ENCODE measurements at places on chromosomes 5 and 9.

GRCh38 chr5:78801413-78801812 is 152.8 kb upstream of the LHFPL2 start:
- no peak for DNase-seq

GRCh38 chr9:114725930-114726329 is 43.9 kb upstream of the TEX48 start:
- no peak for DNase-seq

DNA sequence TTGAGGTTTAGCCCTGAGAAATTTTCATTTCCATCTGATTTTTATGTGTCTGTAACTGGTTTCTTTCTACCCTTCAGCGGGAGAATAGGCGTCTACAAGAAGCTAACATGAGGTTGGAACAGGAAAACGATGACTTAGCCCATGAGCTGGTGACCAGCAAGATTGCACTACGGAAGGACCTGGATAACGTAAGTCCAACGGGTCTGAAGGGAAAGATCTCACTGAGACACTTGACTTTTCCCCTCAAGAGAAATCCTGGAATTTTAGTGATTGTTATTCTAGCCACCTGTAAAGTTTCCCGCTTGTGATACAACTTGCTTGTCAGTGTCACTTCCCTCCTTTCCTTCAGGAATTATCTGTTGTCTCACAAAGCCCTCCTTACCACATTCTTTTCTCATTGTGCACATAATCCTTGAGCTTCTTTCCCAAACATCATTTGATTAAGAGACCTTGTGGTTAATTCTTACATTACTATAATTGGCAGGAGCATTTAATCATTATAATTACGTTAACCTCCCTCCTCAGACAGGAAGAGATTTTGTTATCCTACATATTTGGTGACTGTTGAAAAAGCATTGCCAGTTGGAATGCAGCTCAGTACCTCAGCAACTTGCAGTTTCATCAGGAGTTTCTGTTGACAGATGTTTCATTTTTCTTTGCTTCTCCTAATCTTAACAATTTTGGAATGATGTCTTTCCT is 56.9 kb downstream of the GPR21 start:
- DNase-seq = no peak

DNA sequence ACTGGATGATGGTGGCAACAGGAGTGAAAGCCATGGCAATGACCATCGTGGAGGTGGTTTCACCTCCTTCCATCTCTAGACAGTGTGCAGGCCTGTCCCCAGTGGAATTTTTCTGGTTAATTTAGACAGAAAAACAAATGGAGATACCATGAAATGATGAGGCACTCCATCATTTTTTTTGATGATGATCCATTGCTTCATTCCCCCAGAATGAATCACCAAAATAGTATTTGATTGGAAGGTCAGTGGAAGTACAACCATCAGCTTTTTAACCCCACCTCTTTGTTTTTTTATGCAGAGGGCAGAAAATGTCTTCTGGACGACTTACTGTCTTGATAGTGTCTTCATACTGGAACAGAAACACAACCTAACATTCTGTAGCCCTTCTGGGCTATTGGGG is 42.6 kb upstream of the ADRA1B start:
- no peak for DNase-seq

- no peak for DNase-seq
These were observed 110.5 kb downstream of the MEGF10 start for GRCh38 chr5:127400946-127401670.

DNA sequence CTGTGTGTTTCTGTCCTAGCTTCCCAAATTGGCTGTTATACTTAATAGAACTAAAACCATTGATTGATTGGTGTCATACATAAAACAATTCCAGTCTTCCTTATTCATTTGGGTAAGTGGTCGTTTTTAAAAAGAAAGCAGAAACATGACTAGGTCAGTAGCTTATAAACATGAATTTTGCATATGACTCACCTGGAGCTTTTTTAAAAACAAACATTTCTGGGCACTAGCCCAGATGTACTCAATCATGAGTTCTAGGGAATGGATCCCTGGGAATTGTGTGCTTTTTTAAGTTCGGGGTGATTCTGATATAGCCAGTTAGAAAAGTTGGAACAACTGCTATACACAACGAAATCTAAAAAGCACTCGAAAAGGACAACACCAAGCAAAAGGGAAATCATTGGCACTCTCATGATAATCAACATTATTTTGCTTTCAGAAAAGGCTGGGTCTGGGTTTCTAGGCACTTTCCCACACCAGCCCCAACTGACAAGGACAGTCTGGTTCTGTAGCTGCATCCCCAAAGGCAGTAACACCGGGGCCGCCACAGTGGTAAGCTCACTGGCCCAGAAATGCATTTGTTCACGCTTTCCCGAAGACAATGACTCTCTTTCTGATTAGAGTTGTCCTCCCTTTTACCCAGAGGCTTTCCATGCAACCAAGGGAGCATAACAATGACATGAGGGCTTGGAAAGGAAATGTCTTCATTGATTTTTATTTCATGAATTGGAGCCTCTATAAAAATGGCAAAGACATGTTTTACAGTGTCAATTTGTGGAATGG is 664.9 kb upstream of the WWC1 start:
- DNase-seq = no peak

DNA sequence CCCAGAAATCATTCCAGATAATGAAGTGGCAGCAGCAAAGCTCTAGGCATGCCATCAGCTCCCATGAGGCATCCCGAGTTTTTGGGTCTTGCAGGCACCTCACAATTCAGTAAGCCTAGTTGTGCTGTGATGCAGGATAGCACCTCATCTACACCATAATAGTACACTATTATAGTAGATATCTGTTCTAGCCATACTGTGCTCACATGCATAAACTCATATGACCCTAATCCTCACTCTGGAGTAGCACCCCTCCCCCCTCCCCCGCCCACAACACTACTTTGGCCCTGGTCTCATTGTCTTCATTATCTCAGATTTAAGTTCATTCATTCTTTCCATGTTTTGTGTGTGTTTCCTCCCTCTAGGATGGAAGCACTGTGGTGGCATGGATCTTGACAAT is 102.5 kb upstream of the PITX1 start:
- peak; percentile 45 for DNase-seq

Measured in hematopoietic multipotent progenitor cell treated with erythropoietin and hydrocortisone succinate and interleukin-3 and kit ligand, for 15 days (in vitro differentiated cells).